Ecto neural progenitor cell (in vitro differentiated cells): ENCODE measurements at places on chromosomes 11 and 22.

GRCh38 chr11:123560006-123560405 is 94.4 kb downstream of the SCN3B start:
- DNase-seq = no peak

GRCh38 chr11:27201454-27202302 is 161.1 kb downstream of the BBOX1 start:
- no peak for DNase-seq

GRCh38 chr11:77252555-77253270 is 48.8 kb downstream of the GDPD4 start:
- no peak for DNase-seq

DNA sequence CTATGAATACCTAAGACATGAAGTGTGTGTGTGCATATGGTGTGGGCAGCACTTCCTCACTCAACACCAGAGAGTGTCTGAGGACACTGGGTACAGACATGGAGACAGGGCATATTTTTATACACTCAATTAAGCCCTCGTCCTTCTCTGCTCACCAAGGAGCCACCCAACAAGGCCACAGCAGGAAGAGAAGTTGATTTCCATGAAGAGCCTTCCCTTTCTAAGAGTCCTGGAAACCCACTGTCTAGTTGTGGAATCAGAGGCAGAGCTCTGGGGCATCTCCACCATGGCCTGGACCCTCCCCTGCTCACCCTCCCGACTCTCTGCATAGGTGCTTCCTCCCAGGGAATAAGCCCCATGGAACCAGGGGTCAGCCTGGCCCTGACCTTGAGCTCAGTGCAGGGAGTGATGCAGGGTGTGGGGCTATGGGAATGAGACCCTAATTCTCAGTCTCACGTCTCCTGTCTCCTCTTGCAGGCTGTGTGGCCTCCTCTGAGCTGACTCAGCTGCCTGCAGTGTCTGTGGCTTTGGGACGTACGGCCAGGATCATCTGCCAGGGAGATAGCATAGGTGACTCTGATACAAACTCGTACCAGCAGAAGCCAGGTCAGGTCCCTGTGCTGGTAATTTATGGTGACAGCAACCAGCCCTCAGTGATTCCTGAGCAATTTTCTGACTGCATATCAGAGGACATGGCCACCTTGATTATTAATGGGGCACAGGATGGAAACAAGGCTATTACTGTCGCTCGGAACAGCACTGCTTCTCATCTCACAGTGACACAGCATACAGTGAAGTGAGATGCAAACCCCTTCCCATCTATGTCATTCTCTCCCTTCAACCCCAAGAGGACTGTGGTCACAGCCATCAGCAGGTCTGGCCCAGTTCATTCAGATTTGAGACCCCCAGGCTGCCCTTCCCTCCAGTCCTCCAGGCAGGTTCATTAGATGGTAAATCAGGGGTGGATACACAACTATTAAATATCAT is 14.6 kb upstream of the IGLL5 start:
- DNase-seq = no peak

GRCh38 chr22:47036352-47036751 is 273.9 kb downstream of the TBC1D22A start:
- DNase-seq = no peak

DNA sequence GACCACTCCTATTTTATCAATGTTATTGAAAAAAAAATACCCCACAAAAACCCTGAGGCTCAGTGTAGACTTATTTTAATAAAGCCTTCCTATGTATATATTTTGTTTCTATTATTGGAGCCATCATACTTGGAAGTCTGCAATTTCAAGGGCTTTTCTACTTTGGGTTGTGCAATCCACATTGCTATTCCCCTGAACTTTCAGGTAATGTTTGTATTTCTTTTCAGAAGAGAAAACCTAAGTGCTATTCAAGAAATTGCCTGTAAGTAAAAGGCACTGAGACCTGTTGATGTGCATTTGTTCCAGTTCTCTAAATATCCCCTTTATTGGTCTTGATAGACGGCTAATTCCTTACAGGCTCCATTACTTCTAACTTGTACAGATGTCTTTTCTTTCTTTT is 280.7 kb upstream of the RAG2 start:
- DNase-seq = no peak

GRCh38 chr11:10927538-10927937 is 69.7 kb upstream of the ZBED5 start:
- DNase-seq = no peak

DNA sequence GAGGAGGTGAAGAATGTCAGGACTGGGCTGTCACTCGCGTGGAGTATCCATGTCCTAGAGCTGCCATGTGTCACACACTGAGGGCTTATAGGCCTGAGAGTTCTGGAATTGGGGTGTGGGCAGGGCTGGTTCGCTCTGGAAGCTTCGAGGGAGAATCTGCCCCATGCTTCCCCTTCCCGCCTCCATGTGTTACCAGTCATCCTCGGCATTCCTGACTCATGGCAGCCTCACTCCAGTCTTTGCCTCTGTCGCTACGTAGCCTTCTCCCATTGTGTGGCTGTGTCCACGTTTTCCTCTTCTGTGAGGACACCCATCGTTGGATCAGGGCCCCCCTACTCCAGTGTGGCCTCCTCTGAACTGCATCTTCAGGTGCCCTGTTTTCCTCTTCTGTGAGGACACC is 301.2 kb downstream of the TBC1D22A start:
- DNase-seq = peak; percentile 26

GRCh38 chr22:38870791-38871359 is 1.1 kb downstream of the CBX6 start:
- peak; percentile 61 for DNase-seq
